ENCODE measurements at places on chromosomes 16 and 17.
A peak's percentile ranks its signal among the peaks of the same experiment; 100 is the strongest.

DNA sequence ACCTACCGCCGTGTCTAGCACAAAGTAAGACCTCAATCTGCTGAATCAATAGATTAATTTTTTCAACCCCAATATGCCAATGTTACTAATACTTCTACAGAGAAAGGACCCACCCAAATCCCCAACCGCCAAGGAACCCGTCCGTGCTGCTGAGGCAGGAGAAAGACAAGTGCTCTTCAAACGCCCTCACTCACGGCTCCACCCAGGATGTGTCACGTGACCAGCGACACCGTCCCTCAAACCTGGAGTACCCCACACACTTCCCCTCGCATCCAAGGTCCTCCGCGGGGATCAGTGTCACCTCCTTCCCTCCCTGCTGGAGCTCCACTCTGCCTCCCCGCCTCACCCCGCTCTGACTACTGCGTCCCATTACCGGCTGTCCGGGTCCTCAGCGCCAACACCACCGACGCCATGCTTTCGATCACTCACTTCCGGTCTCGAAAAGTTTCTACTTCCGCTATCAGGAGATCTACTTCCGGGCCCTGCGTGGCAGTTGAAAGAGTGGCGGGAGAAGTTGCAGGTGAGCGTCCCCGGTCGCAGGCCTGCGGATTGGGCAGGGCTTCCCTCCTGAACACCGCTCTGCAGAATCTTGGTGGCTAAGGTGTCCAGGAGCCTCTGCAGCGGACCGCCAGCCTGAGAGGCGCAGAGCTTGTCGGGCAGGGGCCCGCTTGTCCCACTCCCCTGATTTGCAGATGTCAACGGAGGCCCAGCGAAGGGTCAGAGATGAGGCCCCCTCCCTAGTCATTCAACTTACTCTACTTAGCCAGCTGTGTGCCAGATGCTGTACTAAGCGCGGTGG lies at the start of the genes EME1 and MRPL27:
Gene EME1 (plus strand): TSS at position 472 of the 799 bp plus-strand sequence. CDS start 1,980 bp downstream, outside the sequence.
Gene MRPL27 (minus strand): TSS at position 427 of the 799 bp plus-strand sequence. CDS start 14 bp downstream, at position 413.
- DNase-seq, result peak; percentile 88

DNA sequence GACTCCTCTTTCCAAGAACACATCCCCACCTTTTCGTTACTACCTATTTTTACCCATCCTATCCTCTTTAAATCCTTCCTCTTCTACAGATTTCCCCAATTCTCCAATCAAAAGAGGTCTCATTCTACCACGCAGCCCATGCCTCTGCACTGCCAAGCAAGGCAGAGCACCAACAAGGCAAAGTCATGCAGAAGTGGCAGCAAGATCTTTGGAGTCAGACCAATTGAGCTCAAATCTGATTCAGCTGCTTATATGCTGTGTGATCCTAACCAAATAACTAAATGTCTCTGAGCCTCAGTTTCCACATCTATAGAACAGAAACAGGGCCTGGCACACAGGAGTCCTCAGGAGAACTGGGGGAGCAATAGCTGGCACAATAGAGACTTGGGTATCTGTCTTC lies 41.0 kb downstream of the TOM1L2 start:
- DNase-seq, result no peak

GRCh38 chr17:78176548-78177025 lies 8.2 kb downstream of the SYNGR2 start:
- DNase-seq, result peak; percentile 79

GRCh38 chr16:28925386-28926228 lies 569 bp upstream of the RABEP2 start:
- DNase-seq, result peak; percentile 82

DNA sequence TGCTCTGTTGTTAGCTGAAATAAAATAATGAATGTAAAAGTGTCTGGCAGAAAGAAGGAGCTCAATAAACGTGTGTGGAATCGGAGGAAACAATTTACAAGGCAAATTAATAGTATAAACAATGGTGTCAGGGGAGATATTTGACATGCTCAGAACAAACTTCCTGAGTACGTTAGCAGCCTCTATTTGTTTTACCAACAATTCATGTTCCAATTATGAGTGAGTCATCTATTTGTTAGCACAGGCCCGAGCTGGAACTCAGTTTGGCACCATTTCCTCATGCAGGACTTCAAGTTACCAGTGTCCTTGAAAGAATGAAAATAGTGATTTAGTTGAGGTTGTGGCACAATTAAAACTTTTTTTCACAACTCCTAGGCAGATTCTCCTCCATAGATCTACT lies 9.1 kb downstream of the ASIC2 start:
- no peak for DNase-seq

- DNase-seq, result no peak
Observed at GRCh38 chr17:72938482-72938881, 154.0 kb downstream of the SLC39A11 start.

- DNase-seq, result no peak
Observed at GRCh38 chr17:74552037-74552436, 6.1 kb upstream of the CD300C start.

DNA sequence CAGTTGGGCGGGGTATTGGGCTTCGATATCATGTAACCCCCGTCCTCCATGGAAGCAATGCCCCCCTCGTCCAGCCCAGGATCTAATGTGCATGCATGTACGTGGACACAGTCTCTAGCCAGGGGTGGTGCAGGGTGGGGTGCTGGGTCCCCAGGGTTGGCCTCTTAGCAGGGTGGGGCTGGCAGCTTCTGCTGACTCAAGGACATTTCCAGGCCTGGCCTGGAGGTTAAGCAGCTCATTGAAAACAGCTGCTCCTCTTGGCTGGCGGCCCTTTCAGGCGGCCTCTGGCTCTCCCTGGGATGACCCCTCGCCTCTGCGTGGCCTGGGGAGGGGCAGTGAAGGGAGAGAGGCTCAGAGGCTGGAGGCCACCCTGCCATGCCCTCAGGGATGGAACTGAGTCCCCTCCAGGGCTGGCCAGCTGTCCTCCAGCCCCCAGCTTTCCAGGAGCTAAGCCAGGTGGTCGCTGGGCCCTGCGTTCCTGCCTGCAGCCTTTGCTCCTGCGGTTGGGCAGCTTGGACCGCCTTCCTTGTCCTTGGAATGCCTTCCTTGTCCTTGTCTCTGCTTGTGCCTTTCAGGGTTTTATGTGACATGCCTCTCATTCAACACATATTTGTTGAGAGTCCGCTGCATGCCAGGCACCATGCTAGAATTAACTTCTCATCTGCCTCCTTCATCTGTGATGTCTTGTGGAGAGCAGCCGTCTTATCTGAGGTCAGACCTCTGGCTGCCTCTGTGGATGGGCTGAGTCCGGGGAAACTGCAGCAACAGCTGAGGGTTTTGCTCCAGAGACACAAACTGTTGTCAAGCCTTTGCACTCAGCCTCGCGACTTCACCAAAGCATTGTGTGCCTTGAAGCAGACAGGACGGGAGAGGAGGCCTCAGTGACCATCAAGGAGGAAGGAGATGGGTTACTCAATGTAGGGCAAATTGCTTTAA lies 26.6 kb downstream of the MRC2 start:
- DNase-seq, result no peak

DNA sequence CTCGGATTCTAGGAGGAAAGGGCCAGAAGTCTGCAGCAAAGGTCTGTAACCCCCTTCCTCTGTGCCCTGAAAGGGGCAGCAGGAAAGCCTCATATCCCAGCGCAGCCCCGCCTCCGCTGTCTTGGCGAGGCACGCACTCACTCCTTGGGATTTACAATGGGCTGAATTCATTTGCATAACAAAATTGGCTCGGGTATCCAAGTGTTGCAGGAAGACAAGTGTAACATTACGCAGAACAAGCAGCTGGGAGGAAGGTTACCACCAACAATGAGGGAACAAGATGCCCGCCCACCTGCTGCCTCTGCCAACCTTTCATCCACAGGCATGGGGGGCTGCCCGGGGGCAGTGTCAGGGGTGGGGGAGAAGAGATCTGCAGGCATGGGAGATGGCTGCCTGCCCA lies 130.4 kb downstream of the MRM1 start:
- no peak for DNase-seq

GRCh38 chr16:65274566-65274965 lies 152.7 kb upstream of the CDH11 start:
- no peak for DNase-seq

DNA sequence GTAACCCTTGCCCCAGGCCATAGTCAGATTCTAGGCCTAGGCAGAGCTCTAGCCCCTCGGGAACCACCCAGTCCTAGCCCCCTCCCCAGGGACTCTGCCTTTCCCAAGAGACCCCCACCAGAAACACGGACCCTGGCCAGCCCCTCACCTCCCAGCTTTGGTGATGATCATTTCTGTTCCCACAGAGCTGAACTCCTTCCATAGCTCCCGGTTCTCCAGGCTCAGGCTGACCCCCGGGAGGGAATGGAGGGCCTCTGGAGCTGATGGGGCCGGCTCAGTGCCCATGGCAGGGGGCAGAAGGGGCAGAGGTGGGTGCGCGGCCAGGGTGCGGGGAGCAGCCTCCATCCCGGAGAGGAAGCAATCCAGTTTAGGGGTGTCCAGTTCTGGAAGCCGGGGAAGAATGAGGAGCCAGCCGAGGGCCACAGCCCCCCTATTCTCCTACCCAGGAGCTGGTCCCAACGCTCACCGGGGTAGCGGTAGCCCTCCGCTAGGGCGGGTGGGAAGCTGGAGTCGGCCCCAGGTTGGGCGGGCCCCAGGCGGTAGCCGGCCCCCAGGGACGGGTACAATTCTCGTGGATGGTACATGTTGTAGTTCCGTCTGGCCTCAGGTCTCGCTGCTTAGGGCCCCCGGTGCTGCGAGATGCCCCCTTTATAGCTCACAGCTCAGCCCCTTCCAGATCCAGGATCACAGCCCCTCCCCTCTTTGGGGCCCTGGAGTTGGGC lies 953 bp downstream of the TBX6 start:
- no peak for DNase-seq

- DNase-seq, result no peak
Observed at GRCh38 chr16:67357561-67357960, 30.9 kb downstream of the LRRC36 start.

GRCh38 chr17:15398736-15399331 lies 57.4 kb upstream of the TEKT3 start:
- DNase-seq, result no peak

DNA sequence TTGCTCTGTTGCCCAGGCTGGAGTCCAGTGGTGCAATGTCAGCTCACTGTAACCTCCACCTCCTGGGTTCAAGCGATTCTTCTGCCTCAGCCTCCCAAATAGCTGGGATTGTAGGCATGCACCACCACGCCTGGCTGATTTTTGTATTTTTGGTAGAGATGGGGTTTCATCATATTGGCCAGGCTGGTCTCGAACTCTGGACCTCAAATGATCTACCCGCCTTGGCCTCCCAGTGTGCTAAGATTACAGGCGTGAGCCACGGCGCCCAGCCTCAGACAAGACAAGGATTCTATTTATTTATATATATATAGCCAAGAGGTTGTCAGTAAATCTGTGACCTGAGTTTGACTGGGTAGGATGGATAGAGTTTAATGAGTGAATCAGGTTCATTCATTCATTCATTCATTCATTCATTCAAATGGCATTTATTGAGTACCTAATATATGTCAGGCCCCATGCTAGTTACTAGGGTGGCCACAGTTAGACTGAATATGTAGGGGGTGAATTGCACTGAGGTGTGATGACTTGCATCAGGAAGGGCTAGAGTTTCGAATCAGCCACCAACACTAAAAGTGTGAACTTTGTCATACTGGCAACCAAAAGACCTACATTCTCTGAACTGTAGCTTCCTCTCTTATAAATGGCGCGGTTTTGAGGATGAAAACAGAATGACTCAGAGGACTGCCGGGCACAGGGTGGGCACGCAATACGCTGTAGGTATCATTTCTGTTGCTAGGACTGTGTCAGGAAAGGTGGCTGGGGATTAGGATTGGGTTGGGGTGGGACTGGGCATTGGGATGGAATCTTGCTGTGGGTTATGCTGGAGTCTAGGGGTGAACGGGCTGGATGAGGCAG lies 37.8 kb downstream of the ITGAE start:
- peak; percentile 78 for DNase-seq

- peak; percentile 54 for DNase-seq
Observed at GRCh38 chr17:38900978-38901656, 24.3 kb upstream of the LASP1NB start.

- DNase-seq, result peak; percentile 63
Observed at GRCh38 chr17:81295676-81296381, 722 bp upstream of the SLC38A10 start.

GRCh38 chr16:15950161-15950854 lies 892 bp downstream of the ABCC1 start:
- DNase-seq, result peak; percentile 48

- no peak for DNase-seq
Observed at GRCh38 chr17:76166168-76166567, 25.1 kb upstream of the FOXJ1 start.

GRCh38 chr16:50306287-50306686 lies 39.9 kb downstream of the ADCY7 start:
- DNase-seq, result no peak

GRCh38 chr17:44438636-44439035 lies 49.2 kb upstream of the ITGA2B start:
- peak; percentile 2 for DNase-seq

DNA sequence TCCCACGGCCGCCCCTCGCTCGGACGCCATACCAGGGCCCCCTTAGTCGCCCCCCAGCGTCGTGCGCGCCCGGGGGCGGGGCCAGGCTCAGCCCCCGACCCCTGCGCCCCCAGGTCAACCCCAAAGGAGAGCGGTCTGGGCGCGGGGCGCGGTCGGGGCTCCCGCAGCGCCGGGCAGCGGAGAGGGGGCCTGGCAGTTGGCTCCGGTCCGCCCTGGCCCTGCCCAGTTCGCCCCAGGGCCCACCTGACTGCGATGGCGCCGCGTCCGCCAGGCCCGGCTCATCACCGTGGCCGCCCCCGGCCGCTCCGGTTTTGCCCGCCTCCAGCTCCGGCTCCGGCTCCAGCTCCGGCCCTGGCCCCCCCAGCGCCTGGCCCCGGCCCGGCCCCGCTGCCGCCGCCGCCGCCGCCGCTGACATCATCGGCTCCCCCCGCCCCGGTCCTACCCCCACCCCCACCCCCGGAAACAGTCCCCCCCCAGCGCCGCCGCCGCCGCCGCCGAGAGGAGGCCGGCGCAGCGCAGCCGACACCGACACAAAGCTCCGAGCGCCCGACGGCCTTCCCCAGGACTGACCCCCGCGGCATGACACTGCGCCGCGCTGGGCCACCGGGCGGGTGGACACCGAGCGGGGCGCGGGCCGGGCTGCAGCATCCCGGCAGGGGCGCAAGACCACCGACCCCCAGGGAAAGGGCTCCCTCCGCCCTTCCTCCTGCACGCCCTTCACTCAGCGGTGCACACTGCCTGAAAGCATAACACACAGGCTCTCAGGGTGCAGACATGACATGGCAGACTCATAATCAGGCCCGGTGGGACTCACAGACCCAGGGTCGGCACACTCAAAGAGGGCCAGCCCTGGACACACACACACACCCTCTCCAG lies at the start of gene ZBTB4:
Gene ZBTB4 (minus strand): TSS at position 419 of the 876 bp plus-strand sequence. CDS start 12,830 bp downstream, outside the sequence.
- DNase-seq, result peak; percentile 55

- no peak for DNase-seq
Observed at GRCh38 chr17:61411261-61412142, 11.9 kb downstream of the TBX2 start.

DNA sequence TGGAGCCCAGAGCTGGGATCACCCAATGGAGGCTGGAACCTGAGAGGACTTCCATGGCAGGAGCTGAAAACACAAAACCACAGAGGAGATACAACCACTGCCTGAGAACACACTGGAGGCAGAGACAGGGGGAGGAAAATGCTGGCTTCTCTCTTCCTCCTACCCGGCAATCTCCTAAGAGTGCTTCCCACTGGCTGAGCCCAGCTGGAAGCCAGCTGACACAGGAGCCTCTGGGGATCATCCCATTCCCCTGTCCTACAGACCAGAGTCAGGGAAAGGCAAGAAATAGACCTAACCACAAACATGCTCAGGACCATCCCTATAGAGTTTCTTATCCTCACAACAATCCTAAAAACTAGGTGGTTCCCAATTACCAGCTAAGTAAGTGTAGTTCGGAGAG lies 112.4 kb upstream of the CDH5 start:
- no peak for DNase-seq

Data from CD4-positive, alpha-beta T cell treated with Interleukin-15 for 4 hours (primary cell).